ENCODE measurements at places on chromosomes 5 and 9. TPM values are rescaled to one million over a fixed set of nuclear protein-coding genes. Genes with fewer than 3 reads are reported as not detected.

- no peaks in the 10 kb centered on the region for H3K27me3 ChIP-seq
- H3K27ac ChIP-seq = no peak overlapping the region
- peak overlapping the region; percentile 4 for H3K4me3 ChIP-seq
- H3K4me1 ChIP-seq = peaks cover 39% of the 10 kb centered on the region
- no peaks in the 10 kb centered on the region for H3K36me3 ChIP-seq
These were observed 5.9 kb upstream of the NREP start for GRCh38 chr5:111762895-111763294.

- no peak for DNase-seq
- H3K4me3 ChIP-seq = no peak overlapping the region
- H3K27ac ChIP-seq = no peak overlapping the region
- H3K36me3 ChIP-seq = peaks cover 10% of the 10 kb centered on the region
- peaks cover 11% of the 10 kb centered on the region for H3K4me1 ChIP-seq
These were observed 579.7 kb downstream of the CCDC171 start for GRCh38 chr9:16132513-16132912.

GRCh38 chr5:168746893-168747640 lies 167.9 kb upstream of the PANK3 start:
- H3K27ac ChIP-seq = no peak overlapping the region
- H3K4me1 ChIP-seq = peaks cover 4% of the 10 kb centered on the region
- peaks cover 32% of the 10 kb centered on the region for H3K36me3 ChIP-seq
- peaks cover 32% of the 10 kb centered on the region for H3K27me3 ChIP-seq
- no peak overlapping the region for H3K4me3 ChIP-seq

- no peaks in the 10 kb centered on the region for H3K36me3 ChIP-seq
- peaks cover 24% of the 10 kb centered on the region for H3K4me1 ChIP-seq
- no peak overlapping the region for H3K27ac ChIP-seq
- no peak overlapping the region for H3K4me3 ChIP-seq
- no peak for DNase-seq
These were observed 111.8 kb upstream of the ACTBL2 start for GRCh38 chr5:57594436-57594835.

- DNase-seq = no peak
- H3K4me3 ChIP-seq = no peak overlapping the region
- no peaks in the 10 kb centered on the region for H3K36me3 ChIP-seq
- no peak overlapping the region for H3K27ac ChIP-seq
These were observed 49.9 kb downstream of the CDO1 start for GRCh38 chr5:115766608-115767007.

GRCh38 chr5:152016421-152016820 lies 91.8 kb upstream of the GLRA1 start:
- H3K27ac ChIP-seq = no peak overlapping the region
- H3K4me3 ChIP-seq = no peak overlapping the region
- no peaks in the 10 kb centered on the region for H3K27me3 ChIP-seq
- no peaks in the 10 kb centered on the region for H3K36me3 ChIP-seq
- DNase-seq = no peak

DNA sequence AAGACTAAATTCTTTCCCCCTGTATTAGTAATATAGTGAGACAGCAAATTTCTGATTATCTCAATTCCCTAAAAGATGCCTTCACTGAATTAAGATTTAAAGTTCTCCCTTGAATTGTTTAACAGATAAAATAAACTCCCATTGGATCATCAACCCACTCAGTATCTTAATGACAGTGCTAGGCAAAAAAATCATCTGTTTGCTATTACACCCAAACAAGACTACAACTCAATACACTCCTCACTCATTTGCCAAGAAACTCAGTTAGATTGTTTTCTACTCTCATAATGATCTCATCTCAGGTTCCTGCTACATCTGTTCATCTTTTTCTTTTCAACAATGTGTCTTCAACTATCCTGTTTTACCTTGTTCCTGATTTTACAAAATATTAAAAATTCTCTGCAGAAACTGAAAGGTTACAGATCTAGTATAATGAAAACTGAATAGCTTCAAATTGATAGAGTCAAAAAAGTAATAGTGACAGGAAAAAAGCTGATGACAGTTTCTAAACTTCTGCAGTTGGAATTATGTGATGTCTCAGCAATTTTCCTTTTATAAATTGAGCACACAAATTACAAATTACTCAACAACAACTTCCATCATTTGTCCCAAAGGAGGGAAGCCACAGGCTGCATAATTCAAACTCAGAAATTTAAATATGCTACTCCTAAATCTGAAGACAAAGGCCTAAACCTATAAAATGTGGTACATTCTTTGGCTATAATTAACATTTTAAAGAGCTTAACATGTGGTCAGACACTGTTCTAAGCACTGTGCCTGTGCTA lies 39.4 kb downstream of the HOMER1 start:
- H3K27me3 ChIP-seq = no peaks in the 10 kb centered on the region
- no peak for DNase-seq
- H3K36me3 ChIP-seq = no peaks in the 10 kb centered on the region

- no peak for DNase-seq
- H3K27me3 ChIP-seq = no peaks in the 10 kb centered on the region
- peaks cover 8% of the 10 kb centered on the region for H3K4me1 ChIP-seq
- H3K27ac ChIP-seq = no peak overlapping the region
These were observed 281.6 kb downstream of the CRB2 start for GRCh38 chr9:123637606-123637944.

- H3K4me1 ChIP-seq = peaks cover 13% of the 10 kb centered on the region
- peak overlapping the region; percentile 37 for H3K27ac ChIP-seq
- H3K36me3 ChIP-seq = peaks cover 41% of the 10 kb centered on the region
- H3K4me3 ChIP-seq = no peak overlapping the region
- no peaks in the 10 kb centered on the region for H3K27me3 ChIP-seq
These were observed 45.5 kb downstream of the SPIN1 start for GRCh38 chr9:88433583-88434255.

GRCh38 chr5:178113841-178114324 lies 551 bp downstream of the N4BP3 start:
- peaks cover 18% of the 10 kb centered on the region for H3K4me1 ChIP-seq
- peak overlapping the region; percentile 89 for H3K27ac ChIP-seq
- H3K4me3 ChIP-seq = peak overlapping the region; percentile 92
- no peak for DNase-seq

DNA sequence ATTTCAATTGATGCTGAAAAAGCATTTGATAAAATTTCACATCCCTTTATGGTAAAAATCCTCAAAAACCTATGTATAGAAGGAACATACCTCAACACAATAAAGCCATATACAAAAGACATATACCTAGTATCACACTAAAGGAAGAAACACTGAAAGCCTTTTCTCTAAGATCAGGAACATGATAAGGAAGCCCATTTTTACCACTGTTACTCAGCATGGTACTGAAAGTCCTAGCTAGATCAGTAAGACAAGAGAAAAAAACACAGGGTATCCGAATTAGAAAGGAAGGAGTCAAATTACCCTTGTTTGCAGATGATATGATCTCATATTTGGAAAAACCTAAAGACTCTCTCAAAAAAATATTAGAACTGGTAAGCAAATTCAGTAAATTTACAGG lies 350.2 kb upstream of the PDE4D start:
- no peaks in the 10 kb centered on the region for H3K36me3 ChIP-seq
- DNase-seq = no peak
- H3K4me3 ChIP-seq = no peak overlapping the region
- H3K27me3 ChIP-seq = no peaks in the 10 kb centered on the region
- H3K4me1 ChIP-seq = no peaks in the 10 kb centered on the region
- no peak overlapping the region for H3K27ac ChIP-seq

DNA sequence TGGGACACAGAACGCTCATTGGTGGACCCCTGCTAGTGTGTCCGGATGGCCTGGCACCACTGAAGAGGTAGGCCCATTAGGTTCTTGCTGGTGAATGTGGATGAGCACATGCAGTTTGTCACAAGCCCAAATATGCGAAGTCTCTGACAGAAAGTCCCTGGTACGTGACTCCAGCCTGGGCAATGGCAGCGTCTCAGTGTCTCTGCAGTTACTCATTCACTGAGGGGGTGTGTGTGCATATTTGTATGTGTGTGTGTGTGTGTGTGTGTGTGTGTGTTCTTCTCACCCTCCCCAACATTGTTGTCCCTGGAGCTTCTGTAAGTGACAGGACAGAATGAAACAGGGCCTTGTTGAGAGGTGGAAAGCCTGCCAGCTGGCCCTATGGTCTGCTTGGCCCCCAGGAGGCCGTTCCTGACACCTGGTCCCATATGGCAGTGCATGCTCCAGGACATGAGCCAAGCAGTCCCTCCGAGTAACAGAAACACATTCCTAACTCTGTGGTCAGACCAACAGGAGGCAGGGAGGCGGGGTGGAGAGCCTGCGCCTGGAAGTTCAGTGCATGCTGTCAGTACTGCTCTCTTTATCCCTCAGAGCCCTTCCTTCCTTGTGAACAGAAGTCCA lies 169.9 kb downstream of the SLC28A3 start:
- H3K4me1 ChIP-seq = peaks cover 5% of the 10 kb centered on the region
- H3K36me3 ChIP-seq = no peaks in the 10 kb centered on the region
- no peak overlapping the region for H3K27ac ChIP-seq
- no peak overlapping the region for H3K4me3 ChIP-seq
- peaks cover 6% of the 10 kb centered on the region for H3K27me3 ChIP-seq

DNA sequence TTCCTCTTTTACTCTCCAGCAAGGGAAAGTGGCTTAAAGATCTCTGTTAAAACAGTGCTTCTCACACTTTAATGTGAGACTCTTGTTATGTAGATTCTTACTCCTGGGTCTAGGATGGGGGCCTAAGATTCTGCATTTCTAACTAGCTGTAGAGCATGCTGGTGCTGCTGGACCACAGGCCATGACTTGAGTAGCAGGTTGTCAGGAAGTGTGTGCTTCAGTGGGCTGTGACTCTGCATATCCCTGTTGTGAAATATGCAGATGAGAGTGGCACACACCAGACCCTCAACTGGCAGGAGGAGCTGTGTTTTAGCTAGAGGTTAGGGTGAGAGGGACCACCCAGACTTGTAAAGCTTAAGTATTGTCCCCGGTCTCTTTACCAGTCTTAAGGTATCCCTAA lies 191.1 kb upstream of the DMRT1 start:
- no peak overlapping the region for H3K27ac ChIP-seq
- no peaks in the 10 kb centered on the region for H3K36me3 ChIP-seq
- no peaks in the 10 kb centered on the region for H3K27me3 ChIP-seq
- no peak for DNase-seq

GRCh38 chr9:121550569-121551512 lies 51.2 kb upstream of the GGTA1 start:
- H3K36me3 ChIP-seq = no peaks in the 10 kb centered on the region
- peaks cover 14% of the 10 kb centered on the region for H3K4me1 ChIP-seq
- peak; percentile 93 for DNase-seq
- peak overlapping the region; percentile 81 for H3K4me3 ChIP-seq

PHF24 gene
- 0.88 TPM for total RNA-seq

PHYKPL gene
- total RNA-seq = 76.2 TPM

PLK2 gene
- 307 TPM for total RNA-seq

CCNJL gene
- 7.2 TPM for total RNA-seq

All from type B pancreatic cell (in vitro differentiated cells).